ENCODE measurements at places on chromosomes 5 and 9. TPM values are rescaled to one million over a fixed set of nuclear protein-coding genes. Genes with fewer than 3 reads are reported as not detected.

DNA sequence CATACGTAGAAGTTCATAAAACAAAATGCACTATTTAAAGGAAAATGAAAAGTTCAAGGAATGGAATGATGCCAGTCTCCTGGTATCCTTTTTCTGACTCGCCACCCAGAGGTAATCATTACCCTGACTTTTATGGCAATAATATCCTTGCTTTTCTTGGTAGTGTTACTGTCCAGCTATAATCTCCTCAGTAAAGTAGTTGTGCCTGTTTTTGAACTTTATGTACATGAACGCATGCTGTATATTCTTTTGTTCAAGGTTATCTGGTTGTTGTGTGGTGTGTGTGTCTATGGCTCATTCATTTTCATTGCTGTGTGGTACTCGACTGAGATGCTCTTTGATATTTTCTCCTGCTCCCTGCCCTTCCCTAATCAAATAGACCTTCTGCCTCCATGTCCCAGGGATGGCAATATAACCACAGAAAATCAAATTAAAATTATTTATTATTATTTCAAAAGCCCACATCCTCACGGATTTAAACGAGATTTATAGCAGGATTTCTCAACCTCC is 29.2 kb upstream of the FBP1 start:
- no peak for DNase-seq

GRCh38 chr5:143229426-143229895 is 174.0 kb downstream of the NR3C1 start:
- DNase-seq: no peak

DNA sequence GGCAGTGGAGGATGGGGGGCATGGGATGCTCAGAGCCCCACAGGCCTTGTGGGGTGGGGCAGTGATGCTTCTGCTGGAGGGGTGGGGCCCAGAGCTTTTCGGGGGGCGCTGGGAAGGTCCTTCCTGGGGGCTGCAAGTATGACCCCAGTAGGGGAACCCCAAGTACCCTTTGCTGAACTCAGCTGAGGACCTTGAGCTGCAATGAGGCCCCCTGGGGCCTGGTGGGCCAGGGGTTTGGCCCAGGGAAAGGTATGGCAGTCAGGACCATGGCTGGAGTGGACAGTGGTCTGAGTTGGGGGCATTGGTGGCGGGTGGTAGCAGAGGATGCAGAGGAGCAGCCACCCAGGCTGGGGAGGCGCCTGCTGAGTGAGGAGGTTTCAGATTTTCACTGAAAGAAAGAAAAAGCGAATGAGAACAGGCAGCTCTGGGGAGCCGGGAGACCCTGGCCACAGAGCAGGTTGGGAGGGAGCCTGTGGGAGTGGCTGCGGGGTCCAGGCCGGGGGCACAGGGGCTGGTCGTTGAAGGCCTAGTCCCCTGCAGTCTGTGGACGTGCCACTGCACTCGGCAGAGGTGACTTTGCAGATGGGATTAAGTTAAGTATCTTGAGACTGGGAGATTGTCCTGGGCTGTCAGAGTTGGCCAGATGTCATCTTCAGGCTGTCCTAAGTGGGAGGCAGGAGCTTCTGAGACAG is 19.2 kb downstream of the WNK2 start:
- DNase-seq: no peak

DMRTA1 gene
- total RNA-seq: 1.4 TPM

DNA sequence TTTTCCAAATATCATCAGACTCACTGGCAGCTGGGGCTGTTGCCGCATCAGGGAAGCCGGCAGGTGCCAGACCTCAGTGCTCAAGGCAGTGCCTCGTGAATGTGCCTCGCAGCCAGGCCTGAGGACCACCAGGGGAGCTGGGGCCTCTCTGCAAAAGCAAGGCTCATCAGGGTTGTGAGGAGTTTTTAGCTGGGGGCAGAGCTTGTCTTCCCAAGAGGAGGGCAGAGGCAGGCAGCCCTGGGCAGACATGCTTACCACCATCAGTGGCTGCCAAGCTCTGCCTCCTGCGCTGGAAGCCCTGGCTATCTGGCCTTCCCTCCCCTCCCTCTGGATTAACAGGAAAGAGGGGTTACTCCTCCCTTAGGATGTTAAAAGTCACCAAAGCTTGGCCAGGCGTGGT is 8.8 kb upstream of the TBC1D9B start:
- no peak for DNase-seq

GABRA6 gene
- total RNA-seq: not detected

DNA sequence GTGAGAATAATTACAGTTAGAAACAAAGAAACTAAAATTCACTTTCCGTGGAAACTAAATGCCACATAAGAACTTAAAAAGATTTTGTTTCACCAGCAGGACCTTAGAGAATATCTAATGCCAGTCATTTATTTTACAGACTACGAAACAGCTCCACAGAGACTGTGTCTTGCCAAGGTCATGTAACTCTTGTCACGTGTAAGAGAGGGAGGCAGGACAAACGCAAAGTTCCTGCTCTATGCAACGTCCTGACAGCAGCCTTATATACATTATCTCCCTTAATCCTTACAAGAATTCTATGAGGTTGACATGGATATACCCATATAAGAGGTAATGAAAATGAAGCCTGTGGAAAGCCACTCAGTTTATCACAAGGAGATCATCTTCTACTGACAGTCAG is 39.4 kb downstream of the CTNNAL1 start:
- DNase-seq: no peak

DNA sequence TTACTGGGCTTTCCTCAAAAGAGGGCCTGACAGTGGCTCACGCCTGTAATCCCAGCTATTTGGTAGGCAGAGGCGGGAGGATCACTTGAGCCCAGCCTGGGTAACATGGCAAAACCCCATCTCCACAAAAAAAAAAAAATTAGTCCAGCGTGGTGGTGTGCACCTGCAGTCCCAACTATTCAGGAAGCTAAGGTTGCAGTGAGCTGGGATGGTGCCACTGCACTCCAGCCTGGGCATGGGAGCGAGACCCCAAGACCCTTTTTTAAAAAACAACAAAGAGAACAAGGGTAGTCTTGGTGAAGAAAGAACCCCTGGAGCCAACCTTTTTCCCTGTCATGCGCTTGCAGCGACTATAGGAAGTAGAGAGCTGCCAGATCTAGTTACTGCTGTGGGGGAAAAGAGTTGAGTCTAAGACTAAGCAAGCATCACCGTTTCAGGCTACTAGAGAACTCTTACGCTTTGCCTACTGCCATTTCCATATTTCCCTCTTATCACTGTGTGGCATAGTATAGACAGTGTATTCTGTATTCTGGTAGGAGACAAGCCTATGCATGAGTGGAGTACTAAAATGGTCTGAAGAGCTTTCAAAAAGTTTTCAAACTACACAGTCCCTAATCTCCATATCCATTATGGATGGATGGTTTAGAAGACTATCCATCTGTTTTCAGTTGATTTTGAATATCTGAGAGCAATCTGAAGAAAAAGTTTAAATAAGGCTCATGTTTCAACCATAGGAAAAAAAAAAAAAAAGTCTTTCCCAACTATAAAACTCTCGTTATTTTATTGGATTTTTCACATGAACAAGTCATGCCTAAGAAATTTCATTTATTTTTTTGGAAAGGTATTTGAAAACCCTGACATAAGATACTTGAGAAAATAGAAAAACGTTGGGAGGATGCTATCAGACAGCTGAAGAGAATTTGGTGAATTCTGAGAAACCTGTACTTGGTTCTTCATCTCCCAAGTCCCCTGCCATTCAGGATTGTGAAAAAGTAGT is 2.6 kb downstream of the C9orf40 start:
- DNase-seq: no peak

IL5 gene
- total RNA-seq: not detected

GRCh38 chr5:14557791-14558415 is 23.7 kb upstream of the OTULINL start:
- DNase-seq: no peak

- no peak for DNase-seq
Measured at GRCh38 chr9:114090798-114091197, 8.3 kb downstream of the KIF12 start.

DNA sequence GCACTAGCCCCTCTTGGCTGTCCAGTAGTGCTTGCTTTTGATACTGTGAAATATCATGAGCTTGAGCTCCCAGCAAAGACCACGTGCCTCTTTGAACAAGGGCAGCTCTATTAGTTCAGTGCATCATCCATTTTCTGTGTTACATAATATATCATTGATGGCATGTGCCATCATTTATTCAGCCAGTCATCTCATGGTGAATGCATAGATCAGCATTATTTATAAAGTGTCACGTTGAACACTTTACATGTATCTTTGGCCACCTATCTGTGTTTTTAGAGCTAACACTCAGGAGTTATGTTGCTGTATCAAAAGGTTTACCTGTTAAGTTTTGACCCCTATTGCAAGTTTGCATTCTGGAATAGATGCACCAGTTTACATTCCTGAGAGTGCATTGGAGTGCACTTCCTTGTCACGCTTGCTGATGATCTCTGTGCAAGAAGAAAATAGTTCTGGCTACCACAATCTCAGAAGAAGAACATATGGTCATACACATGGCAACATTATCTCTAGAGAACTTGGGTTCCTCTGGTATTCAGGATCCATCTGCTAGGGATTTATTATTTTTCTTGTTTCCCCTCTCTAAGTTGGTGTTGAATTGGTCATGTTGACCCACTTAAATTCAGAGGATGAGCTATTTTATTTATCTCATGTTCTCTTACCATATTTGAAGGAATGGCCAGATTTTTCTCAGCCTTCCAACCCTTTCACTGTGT is 120.9 kb downstream of the SH3GL2 start:
- DNase-seq: no peak

NDUFB6 gene
- 45.5 TPM for total RNA-seq

GRCh38 chr9:135895202-135895848 is 12.0 kb downstream of the CAMSAP1 start:
- no peak for DNase-seq

GRCh38 chr5:2905741-2906140 is 154.3 kb upstream of the IRX2 start:
- no peak for DNase-seq

GRCh38 chr5:95554331-95554646 is 488 bp downstream of the SKIC3 start:
- no peak for DNase-seq

- DNase-seq: no peak
Measured at GRCh38 chr5:72760259-72760658, 56.2 kb upstream of the TNPO1 start.

- DNase-seq: no peak
Measured at GRCh38 chr9:237858-238345, 23.2 kb downstream of the DOCK8 start.

DNA sequence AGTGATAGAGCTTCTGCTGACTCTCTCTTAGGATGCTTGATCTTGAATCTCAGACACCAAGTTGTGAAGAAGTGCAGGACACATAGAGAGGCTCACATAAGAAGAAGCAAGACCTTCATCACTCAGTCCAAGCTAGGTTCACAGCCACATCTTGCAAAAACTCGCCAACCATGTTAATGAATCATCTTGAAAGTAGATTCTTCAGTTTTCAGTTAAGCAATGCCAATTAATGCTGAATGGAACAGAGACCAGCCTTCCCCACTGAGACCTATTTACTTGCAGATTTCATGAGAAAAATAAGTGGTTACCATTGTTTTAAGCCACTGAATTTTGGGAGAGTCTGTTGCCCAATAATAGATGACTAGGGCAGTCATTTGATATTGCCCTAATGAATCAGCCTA is 217.7 kb upstream of the EDIL3 start:
- DNase-seq: no peak

DNA sequence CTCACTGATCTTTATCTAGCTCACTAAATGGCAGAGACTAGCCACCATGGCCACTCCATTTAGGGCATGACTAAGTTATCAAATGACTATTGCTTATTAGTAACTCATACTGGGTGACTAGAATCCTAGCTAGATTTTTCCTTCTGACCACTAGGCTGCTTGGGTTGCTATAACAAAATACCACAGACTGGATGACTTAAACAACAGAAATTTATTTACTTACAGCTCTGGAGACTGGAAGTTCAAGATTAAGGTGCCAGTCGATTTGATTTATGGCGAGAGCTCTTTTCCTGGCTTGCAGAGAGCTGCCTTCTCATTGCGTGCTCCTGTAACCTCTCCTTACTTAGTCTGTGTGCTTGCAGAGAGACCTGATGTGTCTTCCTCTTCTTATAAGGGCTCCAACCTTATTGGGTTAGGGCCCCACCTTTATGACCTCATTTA is 55.0 kb upstream of the APC start:
- DNase-seq: no peak

DNA sequence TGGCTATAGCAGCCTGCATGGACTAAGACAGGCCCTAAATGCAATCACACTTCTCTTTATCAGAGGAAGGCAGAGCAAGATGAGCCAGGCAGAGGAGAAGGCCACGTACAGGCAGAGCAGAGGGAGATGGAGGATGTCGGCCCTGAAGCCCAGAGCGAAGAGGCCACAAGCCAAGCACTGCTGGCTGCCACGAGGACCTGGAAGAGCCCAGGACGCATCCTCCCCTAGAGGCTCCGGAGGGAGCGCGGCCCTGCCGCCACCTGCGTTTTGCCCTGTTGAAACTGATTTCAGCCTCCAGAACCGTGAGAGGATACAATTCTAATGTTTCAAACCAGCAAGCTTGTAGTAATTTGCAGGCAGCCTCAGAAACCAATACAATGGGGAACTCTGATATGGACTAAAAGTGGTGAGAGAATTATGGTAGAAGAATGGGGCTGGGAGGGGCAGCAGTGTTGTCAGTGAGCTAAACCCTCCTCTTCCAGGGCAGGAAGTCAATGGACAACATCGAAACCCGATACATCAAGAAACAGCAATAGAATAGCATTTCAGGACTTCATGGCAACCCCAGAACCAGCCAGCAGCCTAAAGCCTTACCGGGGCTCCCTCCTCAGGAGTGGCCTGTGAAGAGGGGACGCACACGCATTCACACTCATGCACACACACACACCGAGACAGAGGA is 32.6 kb downstream of the ADAMTS2 start:
- no peak for DNase-seq

CSF2 gene
- total RNA-seq: not detected

SLC34A3 gene
- total RNA-seq: not detected

DNA sequence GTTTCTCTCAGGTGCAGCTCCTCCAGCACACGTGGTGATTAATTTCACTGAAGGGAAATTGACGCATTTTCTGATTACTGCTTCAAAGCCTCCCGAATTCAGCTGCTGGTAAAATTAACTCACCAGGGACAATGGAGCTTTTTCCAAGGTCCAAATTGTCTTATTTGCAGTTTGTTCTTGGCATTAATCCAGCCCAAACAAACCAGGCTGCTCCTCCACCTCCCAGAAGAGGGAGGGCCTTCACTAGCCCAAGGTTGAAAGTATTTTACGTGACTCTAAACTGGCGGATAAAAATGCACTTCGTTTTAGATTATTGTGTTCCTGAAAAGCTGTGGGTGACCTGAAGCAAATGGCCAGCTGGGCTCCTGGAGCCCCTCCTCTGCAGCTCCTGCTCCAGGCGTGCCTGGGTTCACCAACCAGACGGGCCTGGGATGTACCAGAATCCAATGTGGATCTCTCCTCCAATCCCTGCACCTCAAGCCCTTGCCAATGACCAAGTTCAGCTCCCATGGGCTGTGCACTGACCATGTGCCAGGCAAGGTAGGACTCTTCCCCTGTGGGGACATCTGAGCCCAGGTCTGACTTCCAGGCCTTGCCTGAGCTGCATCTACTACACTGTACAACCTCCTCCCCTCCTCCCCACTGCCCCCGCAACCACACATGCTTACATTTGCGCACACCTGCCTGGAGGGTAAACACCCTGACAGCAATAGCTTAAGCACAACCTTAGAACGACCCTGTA is 193.4 kb downstream of the CDK5RAP2 start:
- DNase-seq: peak; percentile 41

Measured in urinary bladder (tissue), 4 donors.